ENCODE measurements at places on chromosomes 4 and X. TPM values are rescaled to one million over a fixed set of nuclear protein-coding genes. Genes with fewer than 3 reads are reported as not detected.

DNA sequence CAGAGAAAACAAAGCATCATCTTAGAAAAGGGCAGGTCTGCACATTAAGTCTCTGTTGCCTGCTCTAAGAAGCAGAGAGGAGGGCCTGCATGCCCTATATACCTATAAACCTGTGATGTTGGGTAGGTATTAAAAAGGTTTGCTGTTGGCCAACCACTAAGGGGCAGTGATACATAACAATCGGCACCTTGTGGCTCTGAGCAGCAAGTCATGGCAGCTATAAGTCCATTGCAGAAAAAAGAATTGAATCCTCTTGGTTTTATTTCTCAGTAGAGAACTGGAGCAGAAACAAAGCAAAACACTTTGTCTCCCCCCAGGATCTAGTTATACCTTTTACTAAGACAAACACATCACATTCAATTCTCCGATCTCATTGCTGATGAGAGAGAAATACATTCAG, 1364.4 kb downstream of the STIM2 start:
- no peaks in the 10 kb centered on the region for H3K36me3 ChIP-seq
- no peak for DNase-seq
- H3K4me3 ChIP-seq = no peak overlapping the region
- H3K4me1 ChIP-seq = no peaks in the 10 kb centered on the region
- no peaks in the 10 kb centered on the region for H3K27me3 ChIP-seq

The TCEAL7 gene
- total RNA-seq = not detected

DNA sequence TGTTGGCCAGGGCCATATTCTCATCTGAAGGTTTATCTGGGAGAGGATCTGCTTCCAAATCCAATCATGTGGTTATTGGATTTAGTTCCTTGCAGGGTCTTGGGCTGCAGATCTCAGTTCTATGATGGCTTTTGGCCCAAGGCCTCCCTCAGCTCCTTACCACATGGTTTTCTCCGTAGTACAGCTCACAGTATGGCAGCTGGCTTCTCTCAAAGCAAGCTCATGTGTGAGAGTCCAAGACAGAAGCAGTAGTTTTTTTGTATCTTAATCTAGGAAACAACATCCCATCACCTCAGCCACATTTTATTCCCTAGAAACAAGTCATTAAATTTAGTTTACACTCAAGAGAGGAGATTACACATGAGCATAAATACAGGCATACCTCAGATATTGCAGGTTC, 24.5 kb downstream of the MND1 start:
- no peak overlapping the region for H3K27ac ChIP-seq
- H3K27me3 ChIP-seq = no peaks in the 10 kb centered on the region
- H3K36me3 ChIP-seq = no peaks in the 10 kb centered on the region
- H3K4me3 ChIP-seq = no peak overlapping the region
- DNase-seq = no peak

The NLGN3 gene
- total RNA-seq = 0.69 TPM

The IL3RA gene
- total RNA-seq = 0.42 TPM
